ENCODE measurements at places on chromosomes 2 and 18.

DNA sequence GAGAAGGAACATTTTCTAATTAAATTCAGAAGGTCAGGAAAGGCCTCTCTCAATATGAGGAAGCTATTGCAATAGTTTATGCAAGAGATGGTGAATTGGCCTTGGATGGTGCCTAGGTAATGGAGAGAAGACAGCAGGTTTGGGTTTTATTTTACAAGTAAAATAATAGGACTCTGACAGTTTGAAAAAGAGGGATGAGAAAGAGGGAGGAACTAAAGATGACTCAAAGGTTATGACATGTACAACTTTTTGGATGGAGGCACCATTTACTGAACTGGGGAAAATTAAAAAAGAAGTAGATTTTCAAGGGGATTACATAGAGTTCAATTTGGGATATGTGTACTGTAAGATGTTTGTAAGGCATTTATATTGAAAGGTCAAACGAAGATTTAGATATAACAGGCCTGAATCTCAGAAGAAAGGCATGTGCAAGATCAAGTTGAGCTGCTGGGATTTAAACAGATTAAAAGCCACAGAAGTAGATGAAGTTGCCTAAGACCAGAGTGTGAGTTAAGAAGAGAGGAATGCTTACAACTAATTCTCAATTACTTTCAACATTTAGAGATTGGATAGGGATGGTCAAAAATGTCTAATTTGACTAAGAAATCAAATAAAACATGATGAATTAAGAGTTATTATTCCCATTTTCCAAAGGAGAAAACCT is 12.3 kb upstream of the ASNSD1 start:
- DNase-seq, result no peak

- DNase-seq, result no peak
Measured at GRCh38 chr2:159084384-159085370, 116.2 kb downstream of the TANC1 start.

- DNase-seq, result peak; percentile 43
Measured at GRCh38 chr2:96095116-96095636, 21.2 kb downstream of the ADRA2B start.

DNA sequence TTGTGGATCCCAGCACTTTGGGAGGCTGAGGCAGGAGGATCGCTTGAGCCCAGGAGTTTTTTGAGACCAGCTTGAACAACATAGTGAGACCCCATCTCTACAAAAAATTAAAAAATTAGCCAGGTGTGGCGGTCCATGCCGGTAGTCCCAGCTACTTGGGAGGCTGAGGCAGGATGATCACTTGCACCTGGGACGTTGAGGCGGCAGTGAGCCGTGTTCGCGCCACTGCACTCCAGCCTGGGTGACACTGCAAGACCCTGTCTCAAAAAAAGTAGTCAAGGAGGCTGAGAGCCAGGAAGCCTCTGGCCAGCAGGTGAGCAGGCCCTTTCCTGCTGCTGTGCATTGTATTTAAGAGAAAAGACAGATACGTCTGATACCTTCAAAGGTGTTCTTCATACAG is 11.1 kb upstream of the PROC start:
- DNase-seq, result no peak

GRCh38 chr18:7000484-7001096 is 117.0 kb downstream of the LAMA1 start:
- DNase-seq, result peak; percentile 53

GRCh38 chr18:62335494-62335893 is 10.4 kb downstream of the TNFRSF11A start:
- no peak for DNase-seq

DNA sequence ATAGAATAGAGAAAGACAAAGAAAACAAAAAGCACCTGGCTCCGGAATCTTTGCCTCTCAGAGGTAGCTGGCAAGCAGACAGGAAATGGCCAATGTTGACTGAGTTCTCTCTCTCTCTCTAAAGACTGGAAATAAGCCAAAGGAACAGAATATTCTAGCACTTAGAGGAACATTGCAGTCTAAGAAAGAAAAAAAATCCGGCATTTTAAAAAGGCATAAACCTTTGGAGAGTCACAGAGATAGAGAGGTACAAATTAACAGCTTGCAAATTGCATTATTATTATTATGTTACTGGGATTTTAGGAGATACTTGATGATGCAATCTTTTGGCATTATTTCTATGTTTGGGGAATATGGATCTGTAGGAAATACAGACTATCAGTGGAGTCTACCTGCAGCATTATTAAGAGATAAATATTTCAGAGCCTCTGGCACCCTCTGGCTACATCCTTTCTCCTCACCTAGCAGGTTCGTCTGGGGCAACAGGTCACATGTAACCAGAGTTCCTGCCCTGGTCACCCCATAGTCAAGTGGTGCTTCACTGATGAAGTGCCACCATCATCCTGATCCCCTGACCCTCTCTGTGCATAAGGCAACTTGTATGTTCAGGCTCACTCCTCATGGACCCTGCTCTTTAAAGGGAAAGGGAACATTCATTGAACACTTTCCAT is 318.9 kb upstream of the ACVR2A start:
- no peak for DNase-seq

- DNase-seq, result no peak
Measured at GRCh38 chr2:133843091-133843490, 274.8 kb upstream of the NCKAP5 start.

- DNase-seq, result no peak
Measured at GRCh38 chr2:226898121-226898520, 62.3 kb downstream of the RHBDD1 start.
